ENCODE measurements at places on chromosomes 16 and 17.

GRCh38 chr16:30557707-30557956 is 542 bp downstream of the ZNF764 start:
- no peak for DNase-seq

GRCh38 chr17:66392783-66393437 is 90.5 kb downstream of the PRKCA start:
- DNase-seq: no peak

- DNase-seq: no peak
These were observed 20.0 kb downstream of the CALCOCO2 start for GRCh38 chr17:48850792-48851323.

DNA sequence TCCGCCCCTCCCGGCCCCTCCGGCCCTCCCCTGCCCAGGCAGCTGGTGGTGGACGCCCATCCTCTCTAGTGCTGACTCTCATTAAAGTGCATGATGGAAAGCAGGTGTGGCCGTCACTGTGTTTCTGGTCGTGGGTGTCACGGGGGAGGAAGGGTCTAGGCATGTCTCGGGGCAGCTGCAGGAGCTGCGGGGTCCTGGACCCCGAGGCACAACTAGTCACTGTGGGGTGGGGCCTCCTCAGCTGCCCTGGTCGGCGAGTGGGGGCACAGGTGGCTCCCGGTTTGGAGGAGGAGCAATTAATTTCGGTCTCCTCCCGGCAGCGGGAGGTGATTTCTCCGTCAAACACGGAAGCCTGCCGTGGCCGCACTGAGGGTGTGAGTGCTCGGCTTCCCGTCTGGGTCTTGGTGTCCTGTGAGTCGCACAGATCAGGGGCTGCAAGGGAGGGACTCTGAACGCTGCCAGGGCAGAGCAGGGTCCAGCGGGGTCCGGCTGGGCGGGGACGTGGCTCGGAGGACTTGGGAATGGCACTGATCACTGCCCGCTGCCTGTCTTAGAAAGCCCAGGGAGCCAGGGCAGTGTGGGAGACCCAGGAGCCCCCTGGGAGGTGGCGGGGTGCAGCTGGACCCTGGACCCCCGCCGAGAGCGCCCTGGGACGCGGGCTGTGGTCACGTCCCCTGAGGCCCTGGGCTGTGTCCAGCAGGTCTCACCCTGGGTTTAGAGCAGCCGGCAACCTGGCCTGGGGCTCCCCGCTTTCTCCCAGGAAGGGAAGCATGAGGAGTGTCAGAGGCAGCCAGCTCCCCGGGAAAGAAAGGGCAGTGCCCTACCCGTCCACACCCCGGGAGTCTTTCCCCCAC is 3.3 kb downstream of the TPSD1 start:
- no peak for DNase-seq

GRCh38 chr17:70408768-70409167 is 239.4 kb downstream of the KCNJ2 start:
- no peak for DNase-seq

DNA sequence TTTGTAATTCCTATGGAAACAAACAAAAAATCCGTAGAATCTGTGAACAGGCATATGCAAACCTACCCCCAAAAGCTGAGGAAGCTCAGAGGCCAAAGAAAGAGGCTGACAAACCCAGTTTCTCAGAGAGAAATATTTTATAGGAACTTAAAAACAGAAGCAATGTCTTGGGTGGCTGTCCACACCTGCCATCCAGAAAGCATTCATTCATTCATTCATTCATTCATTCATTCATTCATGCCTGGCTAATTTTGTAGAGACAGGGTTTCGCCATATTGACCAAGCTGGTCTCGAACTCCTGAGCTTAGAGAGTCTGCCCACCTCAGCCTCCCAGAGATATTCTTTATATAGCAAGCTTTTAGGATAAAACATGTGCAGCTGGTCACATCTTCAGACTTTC is 154.3 kb downstream of the MRTFB start:
- no peak for DNase-seq

- DNase-seq: no peak
These were observed 6.2 kb downstream of the PSMD12 start for GRCh38 chr17:67359960-67360791.

GRCh38 chr17:78378225-78379130 is at the start of gene PGS1:
Gene PGS1, plus strand, starts transcription at chr17:78378649. Its CDS starts 17 bp downstream, at chr17:78378666.
- peak; percentile 80 for DNase-seq

GRCh38 chr17:62064791-62065563 is at the start of gene MED13:
Gene MED13, minus strand, starts transcription at chr17:62065278. Its CDS starts 73 bp downstream, at chr17:62065205.
- DNase-seq: peak; percentile 45

- DNase-seq: no peak
These were observed 11.9 kb downstream of the CLEC19A start for GRCh38 chr16:19297454-19297853.

DNA sequence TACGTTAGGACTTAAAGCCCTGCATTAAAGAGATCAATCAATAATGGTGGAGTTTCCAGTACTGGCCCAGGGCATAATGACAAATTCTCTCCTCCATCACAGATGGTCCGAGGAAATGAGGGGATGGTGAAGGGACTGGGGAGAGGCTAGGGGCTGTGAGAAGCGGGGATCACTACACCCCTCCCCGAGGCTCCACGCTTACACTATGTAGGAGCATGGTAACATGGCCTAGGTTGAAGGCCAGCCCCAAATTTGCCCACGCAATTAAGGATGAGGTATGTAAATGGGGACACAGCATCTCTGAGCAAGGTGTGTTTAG is 8.0 kb upstream of the AKTIP start:
- DNase-seq: no peak

DNA sequence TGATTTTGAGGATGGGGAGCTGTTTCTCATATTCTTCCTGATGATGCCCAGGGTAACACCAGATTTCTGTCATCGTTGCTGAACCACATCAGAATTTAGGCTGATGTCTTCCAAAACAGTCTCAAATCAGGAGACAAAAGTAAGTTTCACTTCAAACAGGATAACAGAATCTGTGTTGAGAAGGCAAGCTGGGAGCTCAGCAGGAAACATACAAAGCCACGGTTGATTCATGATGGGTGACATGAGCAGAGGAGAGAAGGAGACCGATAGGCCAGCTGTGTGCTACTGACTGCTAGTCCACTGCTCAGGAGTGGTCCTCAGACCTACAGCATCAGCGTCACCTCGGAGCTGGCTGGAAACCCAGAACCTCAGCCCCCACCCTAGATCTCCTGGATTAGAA is 62.9 kb upstream of the RCVRN start:
- DNase-seq: no peak

DNA sequence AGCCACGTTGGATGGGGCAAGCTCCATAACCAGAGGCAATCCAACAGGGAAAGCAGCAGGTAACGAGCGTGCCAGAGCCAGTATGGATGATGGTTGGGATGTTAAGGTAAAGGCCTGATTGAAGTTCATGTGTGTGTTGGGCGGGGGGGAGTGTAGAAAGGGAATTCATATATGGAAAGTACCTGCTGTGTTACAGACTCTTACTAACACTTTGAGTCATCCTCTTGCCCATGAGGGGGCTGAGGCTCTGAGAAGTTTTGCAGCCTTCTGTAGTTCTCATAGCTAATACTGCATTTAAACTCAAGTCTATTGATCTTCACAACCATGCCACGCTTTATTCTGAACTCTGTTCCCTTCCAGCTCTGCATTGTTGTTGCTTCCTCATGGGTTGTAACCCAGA is 28.5 kb downstream of the SYCE1L start:
- DNase-seq: no peak

- DNase-seq: no peak
These were observed 179.7 kb downstream of the RAB11FIP4 start for GRCh38 chr17:31570951-31571892.

GRCh38 chr17:30151471-30151870 is 34.9 kb downstream of the NSRP1 start:
- DNase-seq: no peak

- DNase-seq: no peak
These were observed 60.2 kb downstream of the CCDC182 start for GRCh38 chr17:57684711-57685498.

- DNase-seq: no peak
These were observed 269.1 kb upstream of the HSBP1 start for GRCh38 chr16:83538707-83539106.

DNA sequence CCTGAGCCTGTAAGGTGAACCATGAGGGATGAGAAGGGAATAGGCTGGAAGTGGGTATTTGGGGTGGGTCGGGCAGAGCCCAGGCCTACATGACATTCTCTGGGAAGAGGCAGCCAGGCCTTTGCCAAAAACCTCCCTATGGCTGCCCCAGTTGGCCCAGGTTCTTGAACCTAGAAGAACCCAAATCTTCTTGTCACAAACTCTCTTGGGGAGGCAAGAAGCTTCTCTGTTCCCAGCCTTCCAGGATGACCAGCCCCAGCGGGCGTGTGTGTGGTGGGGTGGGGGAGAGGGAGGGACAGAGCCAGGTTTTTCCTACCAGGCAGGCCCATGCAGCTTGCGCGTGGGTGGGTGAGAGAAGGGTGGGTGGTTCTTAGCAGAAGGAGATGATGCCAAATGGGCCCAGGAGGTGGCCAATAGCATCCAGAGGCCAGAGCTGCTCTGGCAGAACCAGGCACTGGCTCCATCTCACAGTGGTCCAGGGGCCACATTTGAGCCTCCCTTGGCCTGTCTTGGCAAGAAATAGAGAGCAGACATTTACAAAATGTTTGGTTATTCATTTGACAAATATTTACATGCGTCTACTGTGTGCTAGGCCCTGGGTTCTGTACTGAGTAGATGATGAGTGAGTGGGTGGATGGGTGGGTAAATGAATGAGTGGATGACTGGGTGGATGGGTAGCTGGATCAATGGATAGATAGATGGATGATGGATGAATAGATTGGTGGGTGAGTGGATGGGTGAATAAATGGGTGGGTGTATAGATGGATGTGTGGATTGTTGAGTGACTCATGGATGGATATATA is 44.3 kb upstream of the PLCG2 start:
- peak; percentile 84 for DNase-seq

GRCh38 chr17:66135896-66136295 is 56.0 kb downstream of the CEP112 start:
- DNase-seq: no peak

DNA sequence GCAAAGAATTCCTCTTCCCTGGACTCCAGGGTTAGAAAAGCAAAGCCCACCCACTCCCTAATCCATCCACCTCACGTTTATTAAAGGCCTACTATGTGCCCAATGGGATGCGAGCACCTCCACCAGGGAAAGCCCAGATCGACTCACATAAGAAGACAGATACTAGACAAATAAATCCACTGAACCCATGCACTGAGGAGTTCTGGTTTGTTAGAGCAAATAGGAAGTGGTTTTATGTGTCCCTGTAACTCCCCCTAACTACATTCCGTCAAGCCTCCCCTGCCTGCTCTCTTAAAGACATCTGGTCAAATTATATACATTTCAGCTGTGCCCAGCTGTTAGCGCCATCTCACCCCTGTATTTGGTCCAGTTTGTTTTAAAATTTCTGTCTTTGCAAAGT is 218.5 kb upstream of the RPL38 start:
- no peak for DNase-seq

DNA sequence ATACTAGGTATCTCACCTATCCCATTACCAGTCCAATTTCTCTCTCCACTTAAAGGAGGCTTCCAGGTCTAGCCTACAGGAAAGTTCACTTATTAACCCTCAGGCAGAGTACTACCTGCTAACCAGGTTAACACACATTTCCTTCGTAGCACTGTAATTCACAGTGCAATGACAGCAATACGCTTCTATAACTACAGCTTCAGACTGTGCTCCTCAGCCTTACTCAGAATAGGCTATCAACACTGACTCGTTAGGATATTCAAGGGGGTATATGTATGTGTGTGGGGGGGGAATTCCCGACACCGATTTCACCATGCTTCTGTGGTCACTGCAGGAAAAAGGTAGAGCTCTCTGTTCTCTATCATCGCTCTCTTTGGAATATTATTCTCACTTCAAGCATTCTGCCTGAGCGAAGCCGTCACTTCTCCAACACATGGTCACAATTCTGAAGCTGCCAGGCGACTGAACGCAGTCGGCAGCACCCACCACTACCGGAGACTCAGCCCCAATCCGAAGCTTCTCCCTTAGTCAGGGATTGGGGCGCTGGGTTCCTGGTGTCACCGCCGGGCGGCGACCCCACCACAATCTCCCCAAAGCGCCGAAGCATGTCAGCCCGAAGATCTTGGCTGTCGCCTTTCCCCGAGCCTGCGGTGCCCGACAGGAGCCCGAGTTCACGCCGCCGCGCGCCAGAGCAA is 618 bp downstream of the GGA3 start:
- DNase-seq: no peak

DNA sequence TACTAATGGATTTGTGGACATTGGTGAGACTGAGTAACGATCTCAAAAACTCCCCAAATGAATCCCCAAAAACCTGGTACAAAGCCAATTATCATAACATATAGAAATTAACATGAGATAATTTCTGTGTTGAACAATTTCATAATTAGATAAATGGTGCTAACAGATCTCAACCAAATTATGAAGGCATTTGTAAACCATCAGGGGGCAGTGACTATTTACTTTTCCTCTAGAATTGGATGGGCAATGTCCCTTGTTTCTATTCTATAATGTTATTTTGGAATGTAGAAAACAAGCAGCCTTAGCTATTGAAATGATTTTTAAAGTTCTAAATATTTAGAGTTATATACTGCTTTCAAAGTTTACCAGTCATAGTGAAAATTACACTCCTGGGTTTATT is 57.8 kb downstream of the MYH10 start:
- no peak for DNase-seq

- no peak for DNase-seq
These were observed 3.6 kb downstream of the QRICH2 start for GRCh38 chr17:76304226-76305134.

DNA sequence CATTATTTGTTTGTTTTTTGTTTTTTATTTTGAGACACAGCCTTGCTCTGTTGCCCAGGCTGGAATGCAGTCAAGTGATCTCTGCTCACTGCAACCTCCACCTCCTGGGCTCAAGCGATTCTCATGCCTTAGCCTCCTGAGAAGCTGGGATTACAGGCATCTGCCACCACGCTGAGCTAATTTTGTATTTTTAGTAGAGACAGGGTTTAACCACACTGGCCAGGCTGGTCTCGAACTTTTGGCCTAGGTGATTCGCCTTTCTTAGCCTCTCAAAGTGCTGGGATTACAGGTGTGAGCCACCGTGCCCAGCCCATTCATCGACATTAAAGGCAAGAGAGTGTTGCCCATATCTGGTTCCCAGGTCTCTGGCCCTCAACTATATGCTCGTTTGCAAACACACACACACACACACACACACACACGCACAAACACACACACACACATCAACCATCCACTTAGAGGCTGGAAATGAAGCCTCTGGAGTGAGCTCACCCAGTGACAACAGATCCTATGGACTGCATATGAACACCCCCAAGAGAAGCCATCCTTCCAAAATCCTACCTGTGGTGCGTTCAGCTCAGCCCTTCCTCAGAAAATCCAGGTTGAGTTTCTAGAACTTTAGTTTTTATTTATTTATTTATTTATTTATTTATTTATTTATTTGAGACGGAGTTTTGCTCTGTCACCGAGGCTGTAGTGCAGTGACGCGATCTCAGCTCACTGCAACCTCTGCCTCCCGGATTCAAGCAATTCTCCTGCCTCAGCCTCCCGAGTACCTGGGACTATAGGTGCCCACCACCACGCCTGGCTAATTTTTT is 12.3 kb upstream of the SEPHS2 start:
- DNase-seq: no peak

DNA sequence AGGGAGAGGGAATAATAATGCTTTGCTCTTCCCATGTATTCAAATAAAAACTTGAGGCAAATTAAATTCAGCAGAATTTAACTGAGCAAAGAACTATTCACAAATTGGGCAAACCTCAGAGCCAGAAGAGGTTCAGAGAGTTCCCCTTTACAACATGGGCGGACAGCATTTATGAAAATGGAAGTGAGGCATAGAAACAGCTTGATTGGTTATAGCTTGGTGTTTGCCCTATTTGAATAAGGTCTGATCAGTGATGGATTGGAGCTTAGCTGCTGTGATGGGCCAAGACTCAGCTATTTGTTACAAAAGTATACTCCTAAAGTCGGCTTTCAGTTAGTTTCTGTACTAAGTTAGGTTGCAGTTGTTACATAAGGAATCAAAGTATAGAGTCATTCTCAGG is 63.0 kb downstream of the TMEM100 start:
- DNase-seq: no peak

All from dorsolateral prefrontal cortex (tissue), 122 donors.